ENCODE measurements at places on chromosomes 5 and 9. TPM values are rescaled to one million over a fixed set of nuclear protein-coding genes. Genes with fewer than 3 reads are reported as not detected.
A peak's percentile ranks its signal among the peaks of the same experiment; 100 is the strongest.

DNA sequence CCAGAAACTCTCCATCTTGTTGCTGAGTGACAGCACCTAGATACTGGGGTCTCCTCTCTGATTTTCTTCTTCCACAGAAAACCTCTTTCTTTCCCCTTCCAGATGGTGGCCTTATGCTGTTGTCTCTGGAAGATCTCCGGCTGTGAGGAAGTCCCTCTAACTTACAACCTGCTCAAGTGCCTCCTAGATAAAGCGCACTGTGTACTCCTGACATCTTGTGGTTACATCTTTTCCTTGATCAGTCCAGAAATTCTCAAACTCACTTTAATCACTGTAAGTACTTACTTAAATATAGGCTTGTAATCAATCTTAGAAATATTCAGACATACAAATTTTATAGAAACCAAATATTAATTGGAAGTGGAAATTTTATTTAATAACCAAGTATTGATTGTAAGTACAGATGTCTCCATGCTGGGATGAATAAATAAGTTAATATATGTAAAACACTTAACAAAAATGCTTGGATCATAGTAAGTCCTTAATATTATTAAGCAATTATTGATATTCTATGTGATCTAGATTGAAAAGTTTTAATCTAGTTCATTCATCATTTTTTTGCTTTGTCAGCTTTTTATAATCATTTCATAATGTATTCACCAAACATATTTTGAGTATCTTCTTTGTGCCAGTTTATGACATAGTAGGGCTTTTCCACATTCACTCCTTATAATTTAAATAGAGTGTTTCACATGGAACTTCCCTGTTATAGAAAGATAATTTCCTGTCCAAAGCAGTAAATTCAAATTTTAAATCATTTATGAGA, 1381.4 kb upstream of the CDH6 start:
- H3K4me1 ChIP-seq = no peaks in the 10 kb centered on the region
- no peak overlapping the region for H3K27ac ChIP-seq

DNA sequence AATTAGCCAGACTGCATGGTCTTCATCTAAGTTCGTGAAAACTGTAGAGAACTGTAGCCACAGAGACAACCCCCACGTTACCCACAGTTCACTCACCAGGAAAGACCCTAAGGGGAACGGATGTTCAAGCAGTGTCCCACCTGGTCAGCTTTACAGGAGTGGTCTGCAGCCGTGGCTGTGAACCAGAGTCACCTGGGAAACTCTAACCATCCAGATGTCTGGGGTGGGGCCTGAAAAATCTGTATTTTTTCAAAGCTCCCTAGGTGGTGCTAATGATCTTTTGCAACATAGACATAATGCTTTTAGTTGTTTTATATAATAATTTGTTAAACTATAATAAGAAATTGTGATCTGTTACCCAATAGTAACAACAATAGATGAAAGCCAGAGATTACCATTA, 47.7 kb upstream of the ANGPTL2 start:
- no peak overlapping the region for H3K27ac ChIP-seq
- no peak overlapping the region for H3K4me3 ChIP-seq
- H3K36me3 ChIP-seq = no peaks in the 10 kb centered on the region
- DNase-seq = no peak
- no peaks in the 10 kb centered on the region for H3K4me1 ChIP-seq

DNA sequence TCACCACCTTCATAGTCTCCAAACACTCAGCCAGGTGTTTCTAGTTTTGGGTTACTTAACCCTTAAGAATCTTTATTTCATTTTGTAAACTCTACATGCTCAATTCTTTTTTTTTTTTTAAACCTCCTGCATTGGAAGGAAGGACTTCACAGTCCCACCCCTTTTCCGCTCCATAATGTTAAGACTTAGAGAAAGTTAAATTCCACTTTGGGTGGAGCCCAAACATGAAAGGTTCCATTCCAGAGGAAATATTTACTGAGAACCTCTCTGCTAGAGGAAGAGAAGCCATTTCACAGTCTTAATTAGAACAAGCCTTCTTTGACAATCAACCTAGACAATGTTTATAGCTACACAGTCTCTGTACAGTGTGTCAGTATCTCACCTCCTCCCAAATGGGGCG, 312.3 kb downstream of the MLLT3 start:
- H3K27ac ChIP-seq = no peak overlapping the region
- no peaks in the 10 kb centered on the region for H3K4me1 ChIP-seq
- H3K36me3 ChIP-seq = no peaks in the 10 kb centered on the region
- H3K4me3 ChIP-seq = no peak overlapping the region

DNA sequence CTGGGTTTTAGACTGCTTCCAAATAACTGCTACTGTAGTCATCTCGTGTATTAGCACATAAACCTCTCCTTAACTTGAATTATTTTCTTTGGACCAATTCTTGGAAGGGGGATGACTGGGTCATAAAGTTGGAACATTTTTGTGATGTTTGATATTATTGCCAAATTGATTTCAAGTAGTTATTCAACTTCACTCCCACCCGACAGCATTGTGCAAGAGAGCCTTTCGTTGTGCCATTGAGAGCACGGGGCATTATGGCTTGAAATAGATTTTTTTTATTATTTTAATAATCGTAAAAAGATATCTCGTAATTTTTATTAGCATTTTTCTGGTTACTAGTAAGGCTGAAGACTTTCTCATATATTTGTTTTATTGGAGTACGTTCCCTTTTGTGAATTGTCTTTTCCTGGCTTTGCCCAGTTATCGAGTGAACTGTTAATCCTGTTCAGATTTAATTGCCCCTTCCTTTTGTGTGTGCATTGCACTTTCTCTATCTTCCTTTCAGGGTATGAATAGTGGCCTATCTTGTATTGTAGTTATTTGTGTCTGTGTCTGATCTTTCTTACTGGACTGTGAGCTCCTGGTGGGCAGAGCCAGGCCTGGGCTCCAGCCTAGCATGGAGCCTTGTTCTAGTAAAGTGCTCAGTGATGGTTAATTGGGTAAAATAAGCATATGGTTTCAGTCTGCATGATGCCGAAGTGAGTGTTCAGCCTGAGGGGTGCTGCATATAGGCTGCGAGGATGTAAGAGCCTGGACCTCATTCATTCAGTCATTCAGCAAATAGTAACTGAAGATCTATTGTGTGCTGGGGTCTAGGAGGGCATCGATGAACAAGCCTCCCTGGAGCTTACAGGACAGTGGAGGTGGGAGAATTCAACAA, 93.5 kb upstream of the SHB start:
- H3K36me3 ChIP-seq = no peaks in the 10 kb centered on the region
- no peaks in the 10 kb centered on the region for H3K27me3 ChIP-seq
- no peak overlapping the region for H3K4me3 ChIP-seq
- no peak for DNase-seq

- H3K27me3 ChIP-seq = peaks cover 23% of the 10 kb centered on the region
- no peak overlapping the region for H3K27ac ChIP-seq
- H3K36me3 ChIP-seq = no peaks in the 10 kb centered on the region
- H3K4me3 ChIP-seq = no peak overlapping the region
- no peak for DNase-seq
Measured at GRCh38 chr5:73417303-73418034, 31.1 kb downstream of the FOXD1 start.

DNA sequence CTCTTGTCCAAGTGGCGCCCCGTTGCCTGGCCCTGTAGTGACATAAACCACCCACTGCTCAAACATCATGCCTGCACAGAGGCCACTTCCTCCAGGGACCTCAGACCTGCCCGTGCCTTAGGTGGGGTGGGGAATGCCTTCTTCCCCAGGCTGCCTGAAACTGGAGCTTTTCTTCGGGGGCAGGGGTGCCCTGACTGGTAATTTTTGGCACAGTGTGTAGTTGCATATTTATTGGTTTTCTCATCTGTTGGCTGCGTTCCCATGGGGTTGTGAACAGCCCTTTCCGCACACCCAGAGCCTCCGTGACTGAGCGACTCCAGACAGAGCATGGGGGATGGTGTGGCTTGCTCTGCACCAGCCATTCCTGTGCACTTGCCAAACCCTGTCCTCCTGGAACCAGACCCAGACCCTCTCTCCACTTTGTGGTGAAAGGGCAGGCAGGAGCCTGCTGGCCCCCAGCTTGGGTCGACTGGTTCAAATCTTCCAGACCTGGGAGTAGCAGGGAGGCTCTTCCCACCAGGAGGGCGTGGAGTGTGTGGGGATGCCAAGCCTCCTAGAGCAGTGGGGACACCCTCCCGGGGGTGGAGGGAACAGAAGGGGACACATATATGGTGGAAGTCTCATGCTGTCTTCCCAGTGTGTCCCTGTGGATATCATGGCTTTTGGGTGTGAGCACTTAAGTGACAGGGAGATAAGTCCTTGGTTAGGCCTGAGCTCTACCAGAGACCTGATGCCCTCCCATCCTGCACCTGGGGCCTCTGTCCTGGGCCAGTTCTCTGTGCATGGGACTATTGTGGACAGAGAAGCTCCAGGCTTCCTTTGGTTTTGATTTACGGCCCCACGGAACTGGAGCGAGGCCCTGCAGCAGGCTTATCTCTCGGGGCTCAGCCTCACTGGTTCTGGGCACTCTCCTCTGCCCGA, 39.6 kb downstream of the WNK2 start:
- no peak overlapping the region for H3K4me3 ChIP-seq
- no peaks in the 10 kb centered on the region for H3K36me3 ChIP-seq
- no peaks in the 10 kb centered on the region for H3K27me3 ChIP-seq

- no peak overlapping the region for H3K4me3 ChIP-seq
- no peaks in the 10 kb centered on the region for H3K36me3 ChIP-seq
- H3K4me1 ChIP-seq = no peaks in the 10 kb centered on the region
- no peaks in the 10 kb centered on the region for H3K27me3 ChIP-seq
Measured at GRCh38 chr9:73640971-73641370, 489.3 kb downstream of the ANXA1 start.

GRCh38 chr9:133869674-133870405, 122.3 kb downstream of the VAV2 start:
- H3K27ac ChIP-seq = peak overlapping the region; percentile 24
- H3K4me1 ChIP-seq = peaks cover 12% of the 10 kb centered on the region
- no peaks in the 10 kb centered on the region for H3K27me3 ChIP-seq
- no peaks in the 10 kb centered on the region for H3K36me3 ChIP-seq
- DNase-seq = no peak
- no peak overlapping the region for H3K4me3 ChIP-seq

GRCh38 chr5:37839407-37840052, at the start of gene GDNF:
Gene GDNF (minus strand): TSS chr5:37840041. CDS start chr5:37834796, 5,245 bp downstream.
- H3K27me3 ChIP-seq = no peaks in the 10 kb centered on the region
- peaks cover 51% of the 10 kb centered on the region for H3K4me1 ChIP-seq
- no peaks in the 10 kb centered on the region for H3K36me3 ChIP-seq
- DNase-seq = peak; percentile 29
- no peak within 1 kb of the TSS for H3K27ac ChIP-seq

GRCh38 chr5:135391116-135391868, 7.7 kb downstream of the MACROH2A1 start:
- no peak for DNase-seq
- no peaks in the 10 kb centered on the region for H3K27me3 ChIP-seq
- H3K27ac ChIP-seq = no peak overlapping the region
- H3K4me3 ChIP-seq = no peak overlapping the region

GRCh38 chr9:114666851-114667250, 9.2 kb upstream of the TEX53 start:
- DNase-seq = no peak
- no peak overlapping the region for H3K4me3 ChIP-seq
- no peak overlapping the region for H3K27ac ChIP-seq
- H3K27me3 ChIP-seq = no peaks in the 10 kb centered on the region
- H3K36me3 ChIP-seq = no peaks in the 10 kb centered on the region
- peaks cover 10% of the 10 kb centered on the region for H3K4me1 ChIP-seq

GRCh38 chr5:7518947-7519560, 123.1 kb downstream of the ADCY2 start:
- H3K36me3 ChIP-seq = no peaks in the 10 kb centered on the region
- H3K4me3 ChIP-seq = no peak overlapping the region
- no peaks in the 10 kb centered on the region for H3K27me3 ChIP-seq
- no peak overlapping the region for H3K27ac ChIP-seq

DNA sequence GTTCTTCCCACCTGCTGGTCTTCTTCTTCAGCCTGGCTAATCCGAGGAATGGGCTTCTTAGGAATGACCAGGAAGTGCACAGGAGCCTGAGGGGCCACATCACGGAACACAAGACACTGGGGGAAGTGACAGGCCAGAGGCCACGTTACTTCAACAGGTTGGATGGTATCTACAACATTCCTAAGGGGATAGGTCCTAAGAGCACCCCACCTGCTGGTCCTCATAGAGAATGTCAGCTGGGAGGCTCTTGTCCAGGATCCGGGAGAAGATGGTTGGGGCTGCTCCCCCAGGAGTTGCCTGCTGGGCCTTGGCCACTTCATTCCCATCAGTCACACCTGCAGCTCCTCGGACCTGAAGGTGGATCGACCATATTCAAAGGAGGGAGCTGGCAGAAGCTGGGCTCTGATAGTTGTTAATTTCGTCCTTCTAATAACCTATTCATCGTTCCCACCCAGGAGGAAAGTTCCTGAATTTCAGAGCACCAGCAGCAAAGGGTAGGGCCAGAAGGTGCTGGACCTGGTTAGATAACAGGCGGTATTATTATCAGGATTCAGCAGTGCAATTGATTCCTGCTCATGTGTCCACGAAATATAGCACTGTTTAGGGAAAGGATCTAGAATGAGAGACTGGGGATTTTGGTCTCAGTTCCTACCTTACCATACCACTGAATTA, 1.3 kb downstream of the HINT2 start:
- no peaks in the 10 kb centered on the region for H3K36me3 ChIP-seq
- no peaks in the 10 kb centered on the region for H3K27me3 ChIP-seq
- peaks cover 33% of the 10 kb centered on the region for H3K4me1 ChIP-seq
- no peak for DNase-seq

GRCh38 chr5:119347991-119348390, 7.8 kb upstream of the TNFAIP8 start:
- no peaks in the 10 kb centered on the region for H3K36me3 ChIP-seq
- H3K4me1 ChIP-seq = no peaks in the 10 kb centered on the region
- H3K27ac ChIP-seq = no peak overlapping the region
- H3K27me3 ChIP-seq = no peaks in the 10 kb centered on the region
- no peak overlapping the region for H3K4me3 ChIP-seq
- DNase-seq = no peak

DNA sequence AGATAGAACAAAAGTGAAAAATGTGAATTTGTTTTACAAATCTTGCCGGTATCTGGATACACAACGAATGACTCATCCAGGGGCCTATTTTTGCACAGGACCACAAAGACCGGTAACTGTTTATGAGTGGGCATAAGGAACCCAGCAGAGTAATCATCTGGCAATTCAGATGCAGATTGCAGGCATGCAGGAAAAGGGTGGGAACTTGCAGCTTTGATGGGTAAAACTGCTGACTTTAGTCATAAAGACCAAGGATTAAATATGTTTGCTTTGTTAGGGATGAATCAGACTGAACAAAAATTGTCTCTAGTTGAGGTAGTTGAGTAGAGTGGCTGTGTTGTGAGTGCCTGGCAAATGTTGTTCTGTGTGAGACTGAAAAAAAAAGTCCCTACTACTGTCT, 309.6 kb upstream of the CCNH start:
- H3K36me3 ChIP-seq = no peaks in the 10 kb centered on the region
- H3K4me1 ChIP-seq = no peaks in the 10 kb centered on the region
- no peak overlapping the region for H3K27ac ChIP-seq
- H3K4me3 ChIP-seq = no peak overlapping the region
- no peak for DNase-seq

GRCh38 chr9:110825950-110826349, 157.4 kb downstream of the MUSK start:
- no peak overlapping the region for H3K27ac ChIP-seq
- H3K4me3 ChIP-seq = no peak overlapping the region
- no peak for DNase-seq

PCDHB12 gene
- total RNA-seq = 3.4 TPM

BARHL1 gene
- not detected for total RNA-seq

ZNF483 gene
- total RNA-seq = 6.7 TPM

CDH9 gene
- total RNA-seq = not detected

NREP gene
- 4.4 TPM for total RNA-seq

All from body of pancreas (tissue), 4 donors.